ENCODE measurements at places on chromosomes 4 and X. TPM values are rescaled to one million over a fixed set of nuclear protein-coding genes. Genes with fewer than 3 reads are reported as not detected.

Gene TMPRSS11F
- not detected for total RNA-seq

Gene HERC5
- 2.0 TPM for total RNA-seq

Gene CT45A5
- not detected for total RNA-seq

Gene TAB3
- total RNA-seq = 15.4 TPM

Gene ARHGAP36
- not detected for total RNA-seq

Gene FRAS1
- 6.2 TPM for total RNA-seq
